ENCODE measurements at places on chromosomes 5 and 9.

DNA sequence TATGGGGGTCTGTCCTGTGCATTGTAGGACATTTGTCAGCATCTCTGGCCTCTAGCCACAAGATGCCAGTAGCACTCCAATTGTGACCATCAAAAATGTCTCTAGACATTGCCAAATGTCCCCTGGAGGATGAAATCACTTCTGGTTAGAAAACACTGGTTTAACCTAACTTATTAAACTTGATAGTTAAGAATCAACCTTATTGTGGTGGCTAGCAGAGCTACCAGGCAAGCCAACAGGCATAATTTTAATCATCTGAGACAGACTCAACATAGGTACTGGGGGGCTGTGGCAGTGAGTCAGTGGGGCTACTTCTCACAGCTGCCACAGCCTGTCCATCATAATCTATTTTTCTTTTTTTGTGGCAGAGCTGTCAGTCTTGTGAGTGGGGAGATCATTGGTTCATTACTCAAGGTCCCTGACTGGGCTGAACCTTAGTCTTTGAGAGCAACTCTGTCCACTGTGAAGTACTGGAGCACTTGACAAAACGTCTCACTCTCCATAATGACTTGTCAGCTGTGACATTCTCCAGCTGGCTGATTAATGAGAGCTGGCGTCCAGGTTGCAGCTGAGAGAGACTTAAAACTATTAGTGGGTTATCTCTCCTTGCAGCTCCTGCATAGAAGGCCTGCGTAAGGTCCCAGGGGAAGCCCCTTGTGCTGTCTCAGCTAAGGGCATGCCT, 107.9 kb downstream of the DCP2 start:
- no peak for DNase-seq

- DNase-seq, result no peak
These were observed at the start of gene SPINK7 for GRCh38 chr5:148312153-148312552. Gene SPINK7, plus strand, starts transcription at chr5:148312423. Its CDS starts 61 bp downstream, at chr5:148312484.

GRCh38 chr9:16559418-16560188, 310.9 kb downstream of the BNC2 start:
- no peak for DNase-seq

DNA sequence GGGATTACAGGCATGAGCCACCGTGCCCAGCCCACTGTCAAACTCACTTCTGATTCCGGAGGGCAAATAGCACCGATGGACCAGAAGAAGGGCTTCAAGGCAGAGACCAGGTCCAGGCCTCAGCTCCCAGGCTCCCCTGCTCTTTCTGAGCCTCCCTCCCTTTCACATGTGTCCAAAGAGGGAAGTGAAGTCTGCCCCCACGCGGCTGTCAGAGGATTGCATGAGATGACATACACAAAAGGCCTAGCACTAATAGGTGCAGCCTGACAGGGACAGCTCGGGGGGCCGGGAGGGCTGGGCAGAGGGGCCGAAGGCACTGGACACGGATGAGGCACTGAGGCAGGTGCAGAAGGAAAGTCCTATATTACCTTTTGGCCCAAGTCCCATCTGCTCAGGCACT, 16.1 kb downstream of the FBP1 start:
- DNase-seq, result no peak

Measured in astrocyte of the cerebellum (primary cell).